Stimulated activated CD8-positive, alpha-beta memory T cell treated with anti-CD3 and anti-CD28 coated beads, Interleukin-12 subunit alpha, Interleukin-12 subunit beta, amount 100 ng/mL, for 1 hour (primary cell): ENCODE measurements at places on chromosomes 5 and 9.

DNA sequence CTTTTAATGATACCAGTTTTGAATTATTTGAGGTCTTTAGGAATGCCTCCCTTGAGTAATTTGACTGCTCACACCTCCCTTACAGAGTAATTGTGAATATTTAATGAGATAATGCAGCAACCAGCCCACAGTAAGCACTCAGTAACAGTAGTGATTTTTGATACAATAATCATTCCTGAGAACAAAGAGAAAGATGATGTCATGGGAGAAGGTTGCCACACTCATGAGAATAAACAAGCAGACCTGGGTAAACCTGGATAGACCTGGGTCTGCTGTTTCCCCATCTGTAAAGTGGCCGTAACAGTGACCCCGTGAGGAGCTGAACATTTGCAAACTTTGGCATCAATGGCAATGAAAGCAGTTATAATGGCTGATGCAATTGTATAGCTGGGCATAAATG, 4.2 kb downstream of the C1QTNF2 start:
- no peak for DNase-seq

- no peak for DNase-seq
Observed at GRCh38 chr9:79616971-79617370, 45.2 kb downstream of the TLE4 start.

GRCh38 chr9:69719983-69720382, 39.8 kb downstream of the PTAR1 start:
- DNase-seq, result no peak

DNA sequence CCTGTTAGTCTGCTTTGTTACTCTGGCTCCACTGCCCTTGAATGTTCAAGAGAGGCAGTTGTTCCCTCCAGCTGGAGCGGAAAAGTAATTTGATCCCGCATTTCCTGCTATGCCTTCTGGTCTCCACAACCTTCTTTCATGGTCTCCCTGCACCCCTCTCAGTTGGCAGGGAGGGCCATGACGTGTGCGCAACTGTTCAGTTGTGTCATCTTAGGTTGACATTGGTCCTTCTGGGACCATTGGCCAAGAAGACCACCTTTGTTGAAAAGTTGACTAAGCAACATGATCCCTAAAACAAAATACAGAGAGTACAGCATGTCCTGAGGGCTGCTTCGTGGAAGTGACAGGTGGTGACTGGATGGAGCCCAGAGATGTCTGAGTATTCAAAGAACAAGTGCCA, 192.5 kb upstream of the TUT7 start:
- no peak for DNase-seq

DNA sequence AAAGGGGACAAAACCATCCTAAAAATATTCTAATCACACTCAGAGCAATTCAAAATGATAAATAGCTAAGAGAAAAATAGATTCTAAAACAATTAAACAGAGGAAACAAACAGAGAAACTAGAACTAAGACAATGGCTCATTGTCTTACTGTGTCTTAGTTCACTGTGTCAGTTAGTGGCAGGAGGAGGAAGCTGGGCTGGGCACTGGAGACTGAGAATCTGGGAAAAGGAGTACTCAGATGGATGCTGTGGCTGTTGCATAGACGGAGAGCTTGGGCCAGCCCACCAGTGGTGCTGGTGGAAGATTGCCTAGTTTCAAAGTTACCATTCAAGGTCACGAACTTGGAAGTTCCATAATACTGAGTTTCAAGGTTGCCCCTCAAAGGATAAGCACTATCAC, 94.7 kb upstream of the IFNK start:
- no peak for DNase-seq

GRCh38 chr9:134618833-134619447, 22.7 kb upstream of the COL5A1 start:
- DNase-seq, result no peak

DNA sequence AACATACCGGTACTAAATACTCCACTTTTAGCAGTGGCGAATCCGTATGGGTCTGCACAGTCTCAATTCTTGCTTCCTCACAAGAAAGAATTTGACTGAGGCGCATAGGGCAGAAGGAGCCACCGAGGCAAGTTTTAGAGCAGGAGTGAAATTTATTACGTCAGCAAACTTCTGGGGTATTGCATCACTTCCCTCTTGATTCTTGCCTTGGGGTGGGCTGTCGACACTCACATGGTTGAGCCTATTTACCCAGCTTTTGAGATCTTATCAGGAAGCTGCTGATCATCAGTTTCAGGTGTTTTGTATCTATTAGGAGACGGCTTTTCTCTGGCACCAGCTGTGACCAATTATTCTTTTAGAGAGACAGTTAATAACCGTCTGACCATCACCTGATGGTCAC, 111.5 kb upstream of the CCNH start:
- DNase-seq, result no peak
